ENCODE measurements at places on chromosomes 13 and 19. TPM values are rescaled to one million over a fixed set of nuclear protein-coding genes. Genes with fewer than 3 reads are reported as not detected.
A peak's percentile ranks its signal among the peaks of the same experiment; 100 is the strongest.

DNA sequence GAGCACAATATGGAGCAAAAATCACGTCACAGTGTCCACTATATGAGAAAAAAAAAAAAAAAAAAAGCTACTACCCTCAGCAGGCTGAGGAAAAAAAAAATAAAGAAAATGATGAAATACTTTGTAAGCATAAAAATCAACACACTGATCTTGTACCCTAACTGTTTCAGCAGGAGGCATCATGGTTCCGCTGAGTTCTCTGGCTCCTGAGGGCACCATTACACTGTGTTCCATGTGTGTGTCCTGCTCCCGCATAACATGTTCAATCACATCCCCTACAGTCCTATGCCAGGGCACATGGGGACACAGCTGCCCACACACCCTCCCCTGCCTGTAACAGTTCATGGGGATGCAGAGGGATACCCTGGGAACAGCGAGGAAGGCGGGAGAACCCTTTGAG is 33.5 kb downstream of the DOCK9 start:
- DNase-seq: no peak

- no peak for DNase-seq
These were observed 1.5 kb upstream of the TRAPPC5 start for GRCh38 chr19:7678971-7679751.

Gene OVOL3
- total RNA-seq: not detected

Gene ATCAY
- total RNA-seq: not detected

- DNase-seq: peak; percentile 55
These were observed 237.4 kb downstream of the RGCC start for GRCh38 chr13:41694545-41695301.

Gene CLEC11A
- 8.7 TPM for total RNA-seq

DNA sequence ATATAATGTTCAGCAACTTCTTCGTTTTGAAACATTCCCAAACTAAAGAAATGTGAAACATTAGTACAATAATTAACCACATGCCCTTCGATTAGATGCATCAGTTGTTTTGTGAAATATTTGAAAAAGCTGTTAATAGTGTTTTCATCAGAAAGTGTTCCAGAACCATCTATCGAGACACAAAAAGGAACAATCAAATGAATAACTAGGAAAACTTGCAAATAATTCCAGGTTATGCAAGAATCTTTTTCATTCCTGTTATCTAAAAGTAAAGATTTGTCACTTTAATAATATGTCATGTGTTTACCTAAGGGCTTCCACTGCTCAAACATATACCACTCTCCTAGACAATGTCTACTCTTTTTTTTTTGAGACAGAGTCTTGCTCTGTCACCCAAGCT is 904.2 kb upstream of the MIR17HG start:
- DNase-seq: no peak

Gene SLC25A41
- total RNA-seq: not detected

GRCh38 chr19:33193269-33193864 is 763 bp upstream of the LRP3 start:
- DNase-seq: no peak

- DNase-seq: no peak
These were observed 76.9 kb downstream of the GADD45B start for GRCh38 chr19:2552859-2553258.

Gene FFAR1
- not detected for total RNA-seq

GRCh38 chr19:53646144-53646543 is 14.3 kb downstream of the DPRX start:
- DNase-seq: no peak

Gene SMIM17
- total RNA-seq: not detected

Gene NCAN
- total RNA-seq: 0.44 TPM

DNA sequence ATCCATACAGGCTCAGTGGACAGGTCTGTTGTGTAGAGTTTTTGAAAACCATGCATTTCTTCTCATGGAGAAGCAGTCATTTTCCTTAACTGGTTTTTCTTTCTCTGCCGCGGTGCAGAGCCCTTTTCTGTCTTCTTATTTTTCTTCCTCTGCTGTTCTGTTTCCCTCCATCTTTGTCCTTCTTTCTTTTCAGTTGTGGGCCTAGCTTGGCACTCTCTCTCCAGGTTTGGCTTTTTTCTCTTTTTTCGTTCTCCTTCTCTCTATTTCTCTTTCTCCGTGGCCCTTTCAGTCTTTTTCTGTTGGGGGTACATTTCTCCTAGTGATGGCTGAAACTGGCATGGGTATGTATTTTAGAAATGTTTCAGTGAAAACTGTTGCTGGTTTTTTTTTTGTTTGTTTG is 24.1 kb downstream of the NFIX start:
- DNase-seq: no peak

Gene LENG1
- 9.1 TPM for total RNA-seq

DNA sequence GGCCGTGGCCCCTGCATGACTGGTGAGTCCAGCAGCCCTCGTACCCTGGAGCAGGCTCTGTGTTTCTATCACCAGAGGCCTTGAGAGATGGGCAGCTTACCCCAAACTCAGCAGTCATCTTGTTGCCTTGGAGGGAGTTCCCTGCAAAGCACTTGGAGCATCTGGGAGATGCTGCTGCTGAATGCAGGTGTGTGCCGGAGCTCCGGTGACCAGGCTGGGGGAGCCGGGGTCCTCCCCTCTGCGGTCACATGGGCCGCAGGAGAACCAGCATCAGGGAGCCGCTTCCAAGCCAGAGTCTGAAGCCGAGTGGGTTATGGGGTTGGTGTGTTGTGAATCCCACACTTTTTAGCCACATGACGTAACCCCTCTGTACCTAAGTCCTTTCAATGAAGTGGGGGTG is 82.8 kb downstream of the TEX29 start:
- no peak for DNase-seq

Gene VSTM1
- not detected for total RNA-seq

- no peak for DNase-seq
These were observed 24.5 kb downstream of the ZDHHC20 start for GRCh38 chr13:21434588-21434987.

- no peak for DNase-seq
These were observed 25.2 kb downstream of the MARK4 start for GRCh38 chr19:45276284-45276687.

Gene CDADC1
- total RNA-seq: 23.1 TPM

Gene ZIC5
- total RNA-seq: not detected

- DNase-seq: no peak
These were observed 12.0 kb upstream of the MATK start for GRCh38 chr19:3798137-3798536.

GRCh38 chr19:45693106-45693788 is 781 bp downstream of the QPCTL start:
- DNase-seq: peak; percentile 79

Data from thyroid gland (tissue), 4 donors.